ENCODE measurements at places on chromosomes 1 and 21.

- DNase-seq = no peak
Observed at GRCh38 chr1:89932598-89933364, 62.1 kb upstream of the ZNF326 start.

DNA sequence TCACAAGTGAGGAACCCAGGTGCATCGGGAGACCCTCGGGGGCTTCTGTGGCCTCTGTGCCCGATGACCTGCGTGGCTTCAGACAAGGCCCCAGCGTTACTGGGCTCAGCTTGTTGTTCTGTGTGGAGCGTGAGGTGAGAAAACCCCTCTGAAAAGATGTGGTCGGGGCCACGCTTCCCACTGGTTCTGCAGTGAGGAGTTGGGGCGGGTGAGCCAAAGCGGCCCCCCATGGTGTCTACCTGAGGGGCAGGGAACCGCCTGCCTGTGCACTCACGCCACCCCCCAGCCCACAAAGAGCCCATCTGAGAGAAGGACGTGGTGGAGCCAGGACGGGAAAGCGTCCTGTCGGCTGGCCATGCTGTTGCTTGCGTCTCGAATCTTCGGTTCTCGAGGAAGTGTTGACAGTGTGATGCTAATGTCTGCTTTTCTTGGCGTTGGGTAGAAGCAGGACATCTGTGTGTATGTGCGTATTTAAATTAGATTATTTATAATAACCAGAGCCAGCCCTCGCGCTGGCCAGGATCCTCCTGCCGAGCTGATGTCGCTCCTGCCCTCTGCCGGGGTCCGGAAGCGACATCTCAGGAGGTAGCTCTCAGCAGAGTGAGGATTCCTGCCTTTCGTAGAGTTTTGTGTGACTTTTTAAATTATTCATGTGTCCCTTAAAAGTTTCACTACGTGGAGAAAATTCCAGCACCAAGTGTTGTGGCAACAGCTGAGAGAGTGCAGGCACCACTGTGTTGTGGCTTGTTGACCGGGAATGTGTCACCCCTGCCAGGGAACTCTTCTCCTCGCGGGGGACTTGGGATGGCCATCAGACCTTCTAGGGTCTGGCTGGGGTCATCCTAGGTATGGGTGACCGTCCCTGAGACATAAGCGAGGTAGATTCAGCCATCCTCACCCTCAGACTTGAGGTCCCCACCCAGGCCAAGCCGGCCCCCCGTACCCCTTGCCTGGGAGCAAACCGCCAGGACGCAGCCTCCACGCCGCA, 15.3 kb downstream of the TMEM201 start:
- DNase-seq = no peak

DNA sequence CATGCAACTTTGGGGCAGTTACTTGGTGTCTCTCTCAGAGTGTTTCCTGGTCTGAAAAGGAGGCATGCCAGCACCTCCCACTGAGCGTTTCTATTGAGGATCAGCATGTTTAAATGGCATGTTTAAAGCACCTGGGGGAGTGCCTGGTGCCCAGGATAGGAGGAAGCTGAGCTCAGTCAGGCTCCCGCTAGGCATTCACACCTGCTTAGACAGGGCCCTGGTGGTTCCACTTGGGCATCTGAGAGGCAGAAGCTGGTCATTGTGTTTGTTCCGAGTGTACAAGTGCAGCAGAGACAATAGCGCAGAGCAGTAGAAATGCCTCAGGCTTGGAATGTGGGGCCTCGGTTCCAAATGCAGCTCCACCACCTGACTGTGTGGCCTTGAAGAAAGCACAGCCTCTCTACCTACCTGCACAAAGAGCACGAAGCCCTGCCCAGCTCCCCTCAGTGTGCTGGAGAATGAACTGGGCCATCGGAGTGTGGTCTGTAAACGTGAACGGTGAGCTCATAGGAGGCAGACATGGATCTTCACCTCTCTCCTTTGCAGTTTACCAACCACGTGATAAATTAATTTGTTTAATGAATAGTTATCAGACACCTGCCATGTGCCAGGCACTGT, 20.3 kb upstream of the TMEM222 start:
- no peak for DNase-seq

DNA sequence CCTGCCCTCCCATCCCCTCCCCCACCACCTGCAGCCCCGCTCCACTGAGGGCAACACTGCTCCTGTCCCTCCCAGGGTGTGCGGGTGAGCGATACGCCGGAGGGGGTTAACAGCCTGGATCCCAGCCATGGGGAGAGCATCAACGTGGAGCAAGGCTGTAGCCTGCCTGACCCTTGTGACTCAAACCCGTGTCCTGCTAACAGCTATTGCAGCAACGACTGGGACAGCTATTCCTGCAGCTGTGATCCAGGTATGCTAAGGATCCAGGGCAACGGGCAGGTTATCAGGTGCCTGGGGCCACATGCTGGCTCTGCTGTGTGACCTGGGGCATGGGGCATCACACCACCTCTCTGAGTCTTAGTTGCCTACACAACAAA, 15.0 kb downstream of the CELSR2 start:
- no peak for DNase-seq

GRCh38 chr1:54764922-54765561, 719 bp upstream of the PARS2 start:
- DNase-seq = no peak

Measured in stimulated activated CD8-positive, alpha-beta memory T cell treated with anti-CD3 and anti-CD28 coated beads, Interleukin-7, amount 100 ng/mL, for 1 hour (primary cell).